CD4-positive, alpha-beta T cell treated with Interleukin-4 for 1 hour (primary cell): ENCODE measurements at places on chromosomes 13 and 19.

DNA sequence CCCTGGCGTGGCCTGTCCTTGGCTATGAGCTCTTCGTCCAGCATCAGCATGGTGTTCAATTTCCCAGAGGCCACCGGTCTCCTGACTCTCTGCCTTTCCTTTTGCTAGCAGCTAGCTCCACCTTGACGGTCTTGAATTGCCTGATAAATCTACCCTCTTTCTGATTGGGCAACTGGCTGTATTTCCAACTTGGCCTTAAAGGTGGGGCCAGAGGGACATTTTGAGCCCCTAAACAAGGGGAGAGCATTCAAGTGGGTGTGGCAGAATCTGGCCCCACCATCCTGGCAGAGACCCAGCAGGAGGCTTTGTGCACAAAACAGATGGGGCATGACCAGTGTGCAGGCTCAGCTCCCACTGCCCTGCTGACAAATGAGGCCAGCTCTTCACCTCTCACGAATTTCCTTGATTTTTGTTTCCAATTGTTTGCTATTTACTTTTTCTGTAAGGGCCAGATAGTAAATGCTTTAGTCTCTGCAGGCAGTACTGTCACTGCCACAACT lies 148.9 kb upstream of the VSTM2B start:
- DNase-seq = no peak

DNA sequence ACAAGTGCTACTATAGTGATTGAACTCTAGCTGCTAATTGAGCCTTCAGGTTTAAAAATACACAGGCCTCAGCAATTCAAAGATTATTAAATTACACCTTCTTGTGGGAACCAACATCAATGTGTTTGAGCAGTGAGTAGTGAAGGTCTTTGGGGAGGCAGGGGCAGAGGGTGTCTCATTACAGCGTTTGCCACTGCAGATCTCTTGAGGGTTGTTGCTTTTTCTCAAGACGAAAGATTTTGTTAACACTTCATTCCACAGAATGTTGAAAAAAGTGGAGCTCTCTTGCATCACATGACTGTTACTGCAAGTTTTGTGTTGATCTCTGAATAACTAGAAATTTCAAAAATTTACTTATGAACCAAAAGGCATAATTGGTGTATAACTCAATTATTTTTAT lies 253.6 kb downstream of the ATP8A2 start:
- no peak for DNase-seq

DNA sequence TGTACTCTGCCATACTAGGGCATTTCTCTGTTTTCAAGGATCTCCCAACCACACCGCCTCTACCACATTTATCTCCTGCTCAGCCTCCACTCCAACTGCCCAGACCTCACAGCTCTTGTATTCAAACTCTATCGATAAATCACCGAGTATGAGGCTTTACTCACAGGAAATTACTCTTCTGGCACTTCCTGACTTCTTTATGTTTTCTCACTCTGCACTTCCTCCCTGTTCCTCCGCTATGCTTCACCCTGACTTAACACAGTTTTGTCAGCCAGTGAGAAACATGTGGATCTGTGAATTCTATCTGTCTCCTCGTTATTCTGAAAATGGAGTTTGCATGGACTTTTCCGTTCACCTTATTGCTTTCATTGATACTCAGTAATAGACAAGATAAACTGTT lies 2.6 kb upstream of the CARD8 start:
- DNase-seq = no peak

DNA sequence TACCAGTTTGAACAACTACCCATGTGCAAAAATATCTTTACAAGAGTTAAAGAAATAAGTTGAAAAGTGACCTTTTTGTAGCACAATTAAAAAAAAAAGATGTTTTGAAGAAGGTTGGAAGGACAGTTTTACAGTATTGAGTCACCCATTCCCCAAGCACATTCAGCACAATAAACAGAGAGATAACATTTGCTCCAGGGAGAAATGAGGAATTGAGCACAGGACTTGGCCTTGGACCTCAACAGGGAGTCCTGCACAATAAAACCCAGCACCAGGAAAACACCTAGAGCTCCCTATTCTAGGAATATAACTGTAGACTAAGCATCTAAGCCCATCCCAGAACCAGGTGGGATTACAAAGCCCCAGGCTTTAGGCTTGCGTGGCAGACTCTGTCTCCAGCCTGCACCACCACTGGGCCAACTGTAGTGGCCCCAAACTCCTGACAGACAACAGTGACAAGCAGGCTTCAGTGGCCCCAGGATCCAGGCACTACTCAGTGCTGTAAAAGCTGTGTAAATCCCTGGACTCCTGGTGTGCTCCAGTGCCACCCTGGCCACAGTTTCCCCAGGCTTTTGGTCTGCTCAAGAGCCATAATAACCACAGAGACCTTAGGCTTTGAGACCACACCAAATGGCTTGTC lies 857.2 kb downstream of the SLITRK1 start:
- DNase-seq = no peak

DNA sequence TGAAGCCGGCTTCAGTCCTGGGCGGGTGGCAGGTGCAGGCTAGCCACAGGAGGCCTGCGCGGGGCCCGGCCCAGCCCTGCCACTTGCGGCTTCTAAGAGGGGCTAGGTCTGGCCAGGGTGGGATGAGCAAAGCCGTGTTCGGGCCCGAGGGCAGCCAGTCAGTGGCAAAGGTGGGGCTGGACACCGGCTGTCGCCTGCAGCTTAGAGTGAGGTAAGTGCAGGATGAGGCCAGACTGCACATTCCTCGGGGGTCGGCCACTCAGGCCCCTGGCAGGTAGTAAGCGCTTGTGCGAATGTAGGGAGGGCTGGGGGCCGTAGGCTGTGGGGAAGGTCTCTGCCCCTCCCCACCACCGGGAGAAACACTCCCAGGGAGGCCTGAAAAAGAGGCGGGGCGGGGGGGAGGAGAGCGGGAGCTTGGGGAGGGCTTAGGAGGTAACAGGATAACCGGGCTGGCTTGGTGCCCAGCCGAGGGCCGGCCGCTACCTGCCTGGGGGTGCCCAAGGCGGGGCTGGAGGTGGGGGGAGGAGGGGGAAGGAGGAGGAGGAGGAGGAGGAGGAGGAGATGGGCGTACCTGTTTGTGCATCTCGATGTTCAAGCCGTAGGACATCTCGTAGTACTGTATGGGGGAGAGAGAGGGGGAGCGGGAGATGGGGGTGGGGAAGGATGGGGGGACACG lies 6.4 kb downstream of the TLE5 start:
- DNase-seq = no peak

DNA sequence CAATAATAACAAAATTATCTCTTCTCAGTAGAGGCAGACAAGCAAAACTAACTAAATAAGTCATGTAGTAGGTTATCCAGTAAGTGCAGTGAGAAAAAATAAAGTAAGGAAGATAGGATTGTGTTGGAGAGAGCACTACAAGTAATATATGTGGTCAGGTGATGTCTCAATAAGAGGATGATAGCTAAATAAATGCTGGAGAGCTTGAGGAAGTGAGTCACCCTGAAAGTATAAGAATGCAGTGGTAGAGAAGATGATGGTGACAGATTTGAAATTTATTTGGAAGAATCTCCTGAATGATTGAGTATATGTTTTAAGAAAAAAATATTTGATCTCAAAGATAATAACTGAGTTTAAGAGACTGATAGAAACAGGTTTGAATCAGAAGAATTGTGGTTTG lies 152.2 kb upstream of the PRR20A start:
- no peak for DNase-seq

GRCh38 chr19:19777692-19778091 lies 43.9 kb downstream of the ZNF506 start:
- no peak for DNase-seq

DNA sequence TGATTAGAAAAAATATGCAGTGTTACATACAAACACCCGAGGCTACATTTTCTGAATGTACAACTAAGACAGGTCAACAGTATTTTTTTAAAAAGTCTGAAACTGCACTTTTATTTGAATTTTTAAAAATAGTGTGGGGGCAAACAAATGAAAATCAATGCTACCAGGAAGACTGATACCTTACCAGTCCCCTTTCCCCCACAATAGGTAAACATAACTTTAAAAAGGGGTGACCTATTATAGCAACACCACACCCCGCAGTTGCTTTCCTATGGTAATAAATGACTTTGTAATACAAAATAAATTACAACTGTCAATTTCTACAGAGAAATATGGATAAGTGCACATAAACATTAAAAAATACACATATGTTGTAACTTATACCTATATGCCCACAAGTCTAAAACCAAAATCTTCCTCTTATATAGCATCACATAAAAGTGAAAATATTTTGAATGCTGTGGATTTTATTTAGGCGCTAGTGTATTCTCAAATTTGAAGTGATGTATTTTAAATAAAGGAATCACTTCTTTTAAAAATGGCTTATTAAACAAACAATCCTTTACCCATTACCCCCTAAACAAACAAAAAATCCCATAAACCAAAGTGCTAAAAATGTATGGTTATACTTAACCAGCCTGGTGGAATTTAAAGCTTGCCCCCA lies 63.1 kb downstream of the KCNRG start:
- DNase-seq = no peak
